ENCODE measurements at places on chromosomes 12 and 14.

- no peaks in the 10 kb centered on the region for H3K36me3 ChIP-seq
- DNase-seq = peak; percentile 58
- H3K27ac ChIP-seq = no peak overlapping the region
- H3K4me3 ChIP-seq = no peak overlapping the region
- H3K27me3 ChIP-seq = no peaks in the 10 kb centered on the region
Measured at GRCh38 chr14:71589609-71590008, 342.6 kb upstream of the RGS6 start.

- no peak overlapping the region for H3K27ac ChIP-seq
- H3K4me1 ChIP-seq = no peaks in the 10 kb centered on the region
- no peak overlapping the region for H3K4me3 ChIP-seq
- H3K36me3 ChIP-seq = no peaks in the 10 kb centered on the region
Measured at GRCh38 chr12:129629901-129630300, 273.9 kb downstream of the TMEM132D start.

GRCh38 chr12:112599871-112600270, 181.1 kb downstream of the PTPN11 start:
- no peak overlapping the region for H3K4me3 ChIP-seq
- DNase-seq = peak; percentile 18
- no peaks in the 10 kb centered on the region for H3K36me3 ChIP-seq
- no peaks in the 10 kb centered on the region for H3K4me1 ChIP-seq
- no peak overlapping the region for H3K27ac ChIP-seq
- no peaks in the 10 kb centered on the region for H3K27me3 ChIP-seq

DNA sequence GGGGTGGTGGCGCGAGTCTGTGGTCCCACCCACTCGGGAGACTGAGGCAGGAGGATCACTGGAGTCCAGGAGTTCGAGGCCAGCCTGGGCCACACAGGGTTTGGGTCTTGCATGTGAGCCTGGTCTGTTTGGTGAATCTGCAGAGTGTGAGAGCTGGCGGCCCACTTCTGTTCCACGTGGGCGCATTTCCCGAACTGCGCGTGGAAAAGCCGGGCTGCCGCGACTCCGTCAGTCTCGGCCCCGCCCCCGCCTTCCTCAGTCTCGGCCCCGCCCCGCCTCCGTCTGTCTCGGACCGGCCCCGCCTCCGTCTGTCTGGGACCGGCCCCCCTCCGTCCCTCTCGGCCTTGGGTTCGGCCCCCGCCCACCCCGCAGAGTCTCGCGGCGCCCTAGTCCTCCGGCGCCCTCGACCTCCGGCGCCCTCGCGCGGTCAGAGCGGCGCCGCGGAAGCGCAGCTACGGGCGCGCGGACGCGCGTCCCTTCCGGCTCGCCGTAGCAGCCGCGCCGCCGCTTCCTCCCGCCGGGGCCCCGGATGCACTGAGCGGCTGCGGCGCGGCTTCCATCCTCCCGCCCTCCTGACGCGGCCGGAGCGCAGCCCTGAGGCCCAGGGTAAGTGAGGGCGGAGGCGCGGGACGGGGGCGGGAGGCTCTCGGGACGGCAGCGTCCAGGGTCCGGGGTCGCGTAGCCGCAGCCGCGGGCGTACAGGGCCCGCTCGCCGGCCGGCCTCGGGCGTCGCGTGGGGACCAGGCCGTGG, at the start of gene EP400:
Gene EP400, plus strand, starts transcription at position 512 of the 751 bp plus-strand sequence. CDS start 10,678 bp downstream, outside the sequence.
- peak within 1 kb of the TSS; percentile 97 for H3K4me3 ChIP-seq
- no peaks in the 10 kb centered on the region for H3K36me3 ChIP-seq
- no peaks in the 10 kb centered on the region for H3K27me3 ChIP-seq

GRCh38 chr14:36173161-36173560, 3.4 kb downstream of the PTCSC3 start:
- DNase-seq = no peak
- H3K4me1 ChIP-seq = no peaks in the 10 kb centered on the region
- H3K36me3 ChIP-seq = no peaks in the 10 kb centered on the region
- no peak overlapping the region for H3K4me3 ChIP-seq

DNA sequence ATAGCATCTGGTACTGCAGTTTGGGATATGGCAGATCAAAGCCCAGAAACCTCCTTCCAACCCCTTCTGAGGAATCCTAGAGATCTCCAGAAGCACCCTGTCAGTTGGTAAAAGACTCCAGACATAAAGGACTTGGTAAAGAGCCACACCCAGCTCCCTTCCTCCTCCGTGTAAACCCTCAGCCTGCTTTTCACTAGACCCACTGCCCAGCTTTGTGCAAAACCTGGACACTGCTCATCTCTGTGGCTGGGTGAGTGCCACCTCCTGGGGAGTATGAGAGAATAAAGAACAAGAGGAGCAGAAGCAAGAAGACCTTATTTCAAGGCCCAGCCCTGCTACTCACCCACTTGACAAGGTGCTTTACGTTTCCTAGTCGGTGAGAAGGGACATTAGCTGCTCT, 33.0 kb downstream of the ANO2 start:
- H3K4me3 ChIP-seq = no peak overlapping the region
- H3K4me1 ChIP-seq = no peaks in the 10 kb centered on the region
- no peak for DNase-seq

GRCh38 chr14:89771251-89771650, 183.3 kb downstream of the EFCAB11 start:
- no peak overlapping the region for H3K27ac ChIP-seq
- peaks cover 14% of the 10 kb centered on the region for H3K4me1 ChIP-seq
- H3K27me3 ChIP-seq = no peaks in the 10 kb centered on the region
- no peak for DNase-seq

DNA sequence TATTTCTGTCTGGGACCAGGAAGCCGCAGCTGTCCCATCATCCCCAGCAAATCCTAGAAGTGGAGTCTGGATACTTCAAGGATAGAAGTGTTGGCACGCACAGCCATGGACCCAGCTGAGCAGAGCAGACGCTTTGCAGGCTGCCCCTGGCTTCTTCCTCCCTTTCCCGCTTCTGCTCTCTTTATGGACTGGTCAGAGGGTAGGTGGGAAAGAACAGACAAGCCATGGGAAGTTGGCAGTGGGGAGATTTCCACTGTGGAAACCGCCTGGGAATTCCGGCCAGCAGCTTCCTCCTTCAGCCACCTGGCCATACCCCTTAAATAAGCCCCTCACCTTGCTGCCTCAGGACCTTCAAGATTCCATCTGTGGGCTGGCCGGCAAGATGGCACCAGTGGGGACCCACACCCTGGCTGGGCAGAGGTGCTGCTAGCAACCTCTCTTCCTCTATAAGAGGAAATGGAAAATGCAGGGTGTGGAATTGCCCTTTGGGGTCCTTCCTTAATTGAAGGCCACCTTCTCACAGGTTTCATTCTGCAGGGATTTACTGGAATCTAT, 20.6 kb downstream of the OTUB2 start:
- no peaks in the 10 kb centered on the region for H3K27me3 ChIP-seq
- H3K27ac ChIP-seq = no peak overlapping the region
- peaks cover 24% of the 10 kb centered on the region for H3K4me1 ChIP-seq
- no peak for DNase-seq
- H3K36me3 ChIP-seq = peaks cover 38% of the 10 kb centered on the region

DNA sequence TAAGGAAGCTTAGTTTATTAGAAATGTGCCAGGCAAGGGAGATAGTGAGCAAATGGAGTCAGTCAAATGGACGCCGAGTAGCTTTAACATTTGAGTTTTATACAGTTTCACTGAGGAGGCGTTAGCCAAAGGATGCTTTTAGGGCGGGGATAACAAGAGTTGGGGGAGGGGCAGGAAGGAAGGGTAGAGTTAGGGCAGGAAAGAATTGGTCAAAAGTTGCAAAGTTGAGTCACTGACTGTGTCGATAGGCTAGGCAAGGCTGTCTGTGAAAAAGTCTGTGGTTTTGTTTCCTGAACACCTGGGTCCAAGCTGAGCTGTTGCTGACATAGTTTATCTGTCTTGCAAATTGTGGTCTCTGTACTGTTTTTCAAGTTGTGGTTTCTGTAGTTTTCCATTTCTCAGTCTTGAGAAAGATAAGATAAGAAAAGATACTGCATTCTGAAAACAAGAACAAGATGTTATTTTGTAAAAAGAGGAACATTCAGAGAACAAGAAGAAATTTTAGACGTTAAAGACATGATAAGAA, 62.6 kb upstream of the RESF1 start:
- no peaks in the 10 kb centered on the region for H3K36me3 ChIP-seq
- no peak overlapping the region for H3K4me3 ChIP-seq
- H3K27me3 ChIP-seq = no peaks in the 10 kb centered on the region

DNA sequence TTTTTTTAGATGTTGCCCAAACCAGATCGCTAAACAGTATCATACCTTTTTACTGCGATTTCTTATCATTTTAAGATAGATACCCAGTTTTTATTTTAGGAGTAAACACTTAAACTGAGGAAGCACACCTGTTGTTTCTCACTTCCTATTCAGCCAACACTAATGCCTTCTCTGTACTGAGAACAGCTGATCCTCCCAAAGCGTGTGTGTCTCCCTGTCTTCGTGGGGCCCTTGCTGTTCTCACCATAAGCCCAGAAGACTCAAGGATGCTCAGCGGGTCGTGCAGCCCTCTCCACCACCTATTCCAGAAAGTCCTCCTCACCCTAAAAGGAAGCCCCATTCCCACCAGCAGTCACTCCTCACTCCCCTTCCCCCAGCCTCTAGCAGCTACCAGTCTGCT, 14.8 kb downstream of the PPP2R5C start:
- H3K27ac ChIP-seq = no peak overlapping the region
- H3K27me3 ChIP-seq = peaks cover 3% of the 10 kb centered on the region
- H3K4me3 ChIP-seq = no peak overlapping the region
- H3K36me3 ChIP-seq = no peaks in the 10 kb centered on the region
- DNase-seq = no peak

GRCh38 chr12:40622246-40622838, 69.9 kb upstream of the CNTN1 start:
- no peak overlapping the region for H3K27ac ChIP-seq
- peak; percentile 61 for DNase-seq
- no peaks in the 10 kb centered on the region for H3K4me1 ChIP-seq
- H3K36me3 ChIP-seq = no peaks in the 10 kb centered on the region

DNA sequence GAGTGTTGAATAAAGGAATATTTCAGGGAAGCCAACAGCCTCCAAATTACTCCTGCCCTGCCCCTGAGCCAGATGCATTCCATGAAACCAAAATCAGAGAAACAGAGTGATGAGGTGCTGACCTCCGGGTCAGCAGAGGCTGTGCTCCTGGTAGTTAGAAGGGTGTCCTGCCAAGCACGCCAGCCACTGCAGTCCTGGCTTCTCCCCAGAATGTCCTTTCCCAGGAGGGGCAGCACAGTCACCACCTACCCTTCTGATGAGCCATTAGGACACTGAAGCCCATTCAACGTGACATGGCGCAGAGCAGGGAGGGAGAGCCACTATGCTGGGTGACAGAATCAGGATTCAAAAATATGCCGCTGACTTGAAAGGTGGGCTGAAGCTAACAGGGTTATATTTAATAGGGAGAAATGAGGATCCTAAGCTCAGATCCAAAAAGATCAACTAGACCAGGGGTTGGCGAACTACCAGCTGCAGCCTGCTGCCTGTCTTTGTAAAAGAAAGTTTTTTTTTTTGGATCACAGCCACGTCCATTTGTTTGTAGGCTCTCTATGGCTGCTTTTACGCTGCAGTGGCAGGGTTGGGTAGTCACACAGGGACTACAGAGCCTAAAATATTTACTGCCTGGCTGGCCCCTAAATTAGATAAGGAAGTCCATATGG, 34.5 kb upstream of the PLEK2 start:
- H3K36me3 ChIP-seq = no peaks in the 10 kb centered on the region
- H3K4me1 ChIP-seq = no peaks in the 10 kb centered on the region
- peak; percentile 21 for DNase-seq
- no peak overlapping the region for H3K4me3 ChIP-seq
- H3K27me3 ChIP-seq = no peaks in the 10 kb centered on the region

- peaks cover 17% of the 10 kb centered on the region for H3K36me3 ChIP-seq
- no peak overlapping the region for H3K4me3 ChIP-seq
- no peaks in the 10 kb centered on the region for H3K27me3 ChIP-seq
- peaks cover 29% of the 10 kb centered on the region for H3K4me1 ChIP-seq
- no peak overlapping the region for H3K27ac ChIP-seq
Measured at GRCh38 chr14:64726585-64726890, 22.3 kb downstream of the PLEKHG3 start.

GRCh38 chr12:29612912-29613311, 115.4 kb upstream of the OVCH1 start:
- no peak overlapping the region for H3K4me3 ChIP-seq
- no peak overlapping the region for H3K27ac ChIP-seq
- H3K36me3 ChIP-seq = no peaks in the 10 kb centered on the region
- H3K4me1 ChIP-seq = peaks cover 8% of the 10 kb centered on the region
- peaks cover 20% of the 10 kb centered on the region for H3K27me3 ChIP-seq

GRCh38 chr14:75984674-75985073, 889 bp upstream of the IFT43 start:
- no peak overlapping the region for H3K4me3 ChIP-seq
- no peak overlapping the region for H3K27ac ChIP-seq
- H3K27me3 ChIP-seq = no peaks in the 10 kb centered on the region
- peaks cover 9% of the 10 kb centered on the region for H3K4me1 ChIP-seq

GRCh38 chr14:56862836-56863235, 52.6 kb upstream of the OTX2 start:
- no peak overlapping the region for H3K4me3 ChIP-seq
- no peak overlapping the region for H3K27ac ChIP-seq
- H3K4me1 ChIP-seq = no peaks in the 10 kb centered on the region

DNA sequence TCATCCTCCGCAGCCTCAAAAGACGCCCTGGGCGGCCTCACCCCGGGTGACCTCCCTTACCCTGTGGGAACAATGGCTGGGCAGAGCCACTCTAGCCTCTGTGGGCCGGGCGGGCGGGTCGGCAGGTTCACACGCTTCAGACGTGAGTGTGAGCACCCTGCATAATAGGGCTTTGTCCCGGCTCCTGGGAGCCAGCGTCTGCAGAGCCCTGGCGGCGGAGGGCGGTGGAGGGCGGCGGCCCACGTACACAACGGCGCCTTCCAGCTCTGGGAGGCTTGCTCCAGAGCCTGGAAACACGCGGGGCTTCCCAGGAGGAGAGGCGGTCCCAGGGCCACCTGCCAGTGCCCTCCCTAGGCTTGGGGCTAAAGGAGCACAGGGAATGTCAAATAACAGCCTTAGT, 205.6 kb downstream of the BCL11B start:
- H3K4me1 ChIP-seq = no peaks in the 10 kb centered on the region
- H3K27ac ChIP-seq = no peak overlapping the region
- no peak overlapping the region for H3K4me3 ChIP-seq
- DNase-seq = no peak
- H3K36me3 ChIP-seq = no peaks in the 10 kb centered on the region

GRCh38 chr12:12721814-12722434, 4.8 kb downstream of the CDKN1B start:
- H3K27ac ChIP-seq = peak overlapping the region; percentile 99
- H3K4me3 ChIP-seq = peak overlapping the region; percentile 96
- no peak for DNase-seq
- peaks cover 24% of the 10 kb centered on the region for H3K4me1 ChIP-seq

GRCh38 chr14:75619548-75619947, 41.1 kb downstream of the ERG28 start:
- H3K36me3 ChIP-seq = no peaks in the 10 kb centered on the region
- H3K4me3 ChIP-seq = no peak overlapping the region
- no peak overlapping the region for H3K27ac ChIP-seq
- peaks cover 1% of the 10 kb centered on the region for H3K27me3 ChIP-seq
- no peaks in the 10 kb centered on the region for H3K4me1 ChIP-seq

GRCh38 chr14:103401223-103402214, 16.3 kb downstream of the MARK3 start:
- H3K4me3 ChIP-seq = no peak overlapping the region
- no peaks in the 10 kb centered on the region for H3K27me3 ChIP-seq
- no peak for DNase-seq
- peaks cover 60% of the 10 kb centered on the region for H3K4me1 ChIP-seq
- peaks cover 6% of the 10 kb centered on the region for H3K36me3 ChIP-seq
- H3K27ac ChIP-seq = peak overlapping the region; percentile 59
